H54 (cell line): ENCODE measurements at places on chromosomes 13 and 19.

DNA sequence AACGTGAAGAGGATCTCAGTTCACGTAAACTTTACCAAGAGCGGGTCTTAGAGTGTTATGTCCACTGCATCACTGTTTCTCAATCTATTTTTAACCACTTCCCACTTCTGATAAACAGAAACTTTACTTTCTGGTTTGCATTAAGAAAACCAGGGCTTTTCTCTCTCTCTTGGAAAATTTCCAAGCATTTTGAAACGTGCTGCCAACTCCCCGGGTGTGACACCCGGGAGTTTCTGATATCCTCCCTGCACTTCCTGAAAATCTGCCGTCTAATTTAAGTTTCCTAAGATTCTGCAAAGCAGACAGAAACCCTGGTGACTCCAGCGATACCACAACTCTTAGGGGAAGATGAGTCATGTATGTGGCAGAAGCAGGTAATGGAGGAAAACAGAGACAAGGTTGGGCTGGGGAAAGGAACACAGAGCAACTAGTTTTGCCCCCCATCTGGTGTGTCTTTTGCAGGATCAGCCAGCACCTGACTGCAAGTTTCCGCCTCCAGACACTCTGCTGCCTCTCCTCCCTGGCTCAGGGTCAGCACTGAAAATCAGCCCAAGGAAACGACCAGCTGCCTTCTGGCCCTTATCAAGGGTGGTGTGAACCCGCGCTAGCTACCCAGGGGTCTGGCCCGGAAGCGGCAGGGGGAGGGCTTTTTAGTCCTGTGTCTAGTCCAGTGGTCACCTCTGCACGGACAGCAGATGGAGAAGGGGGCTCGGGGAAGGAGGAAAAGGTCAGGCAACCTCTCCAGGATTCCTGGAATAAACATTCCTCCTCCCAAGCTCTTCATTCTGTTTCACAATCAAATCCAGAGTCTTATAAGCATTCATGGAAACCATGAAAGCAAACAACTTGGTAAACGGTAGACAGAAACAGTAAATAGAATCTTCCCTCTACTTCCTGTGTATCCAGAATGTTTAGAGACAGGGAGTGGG is 11.3 kb upstream of the FFAR2 start:
- peak; percentile 38 for DNase-seq

DNA sequence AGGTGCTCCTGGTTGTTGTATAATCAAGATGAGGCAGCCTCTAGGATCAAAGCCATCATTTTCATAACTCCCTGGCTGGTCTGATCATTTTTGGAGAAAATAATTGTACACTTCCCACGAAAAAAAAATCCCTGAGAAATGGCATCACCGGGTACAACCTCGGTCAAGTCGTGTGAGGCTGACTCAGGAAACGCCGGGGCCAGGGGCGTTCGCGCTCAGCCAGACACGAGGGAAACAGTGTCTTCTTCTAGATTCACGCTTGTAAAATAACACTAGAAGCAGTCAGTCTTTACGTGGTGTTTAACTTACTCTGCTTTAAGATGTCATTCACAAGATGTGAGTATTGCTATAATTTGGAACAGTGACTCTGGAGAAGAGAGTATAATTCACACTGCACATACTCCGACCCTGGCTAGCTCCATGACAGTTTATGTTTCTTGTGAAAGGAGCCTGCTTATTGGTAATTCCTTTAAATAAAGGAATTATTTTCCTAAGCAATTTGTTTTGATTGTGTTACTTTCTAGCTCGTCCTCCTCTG is 109.0 kb upstream of the SOX1 start:
- DNase-seq = no peak

GRCh38 chr13:84445776-84446175 is 563.5 kb upstream of the SLITRK1 start:
- DNase-seq = no peak

DNA sequence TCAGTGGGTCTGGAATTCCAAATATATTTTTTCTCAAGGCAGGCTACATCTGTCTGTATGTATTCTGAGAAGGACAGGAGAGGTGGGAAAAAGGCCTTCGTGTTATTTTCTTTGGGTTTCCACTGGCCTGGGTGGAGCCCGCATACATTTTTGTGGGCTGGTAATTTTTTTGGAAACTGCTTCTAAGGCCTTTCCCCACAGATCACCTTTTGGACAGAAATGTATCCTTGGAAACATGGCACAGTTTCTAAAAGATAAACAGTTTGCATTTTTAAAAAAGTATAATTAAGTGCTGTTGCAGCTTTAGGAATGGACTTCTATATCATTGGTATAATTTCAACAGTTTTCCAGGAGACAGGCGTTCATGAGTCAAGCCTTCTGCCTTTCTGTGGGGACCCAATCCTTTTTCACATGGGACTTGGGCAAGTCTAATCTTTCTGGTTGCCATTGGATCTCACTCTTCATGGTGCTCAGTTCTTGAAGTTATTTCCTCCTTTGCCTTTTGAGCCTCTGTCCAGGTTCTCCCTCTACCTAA is 8.9 kb downstream of the RFX2 start:
- no peak for DNase-seq

- DNase-seq = no peak
Observed at GRCh38 chr13:56736966-56737365, 403.8 kb upstream of the PRR20A start.

DNA sequence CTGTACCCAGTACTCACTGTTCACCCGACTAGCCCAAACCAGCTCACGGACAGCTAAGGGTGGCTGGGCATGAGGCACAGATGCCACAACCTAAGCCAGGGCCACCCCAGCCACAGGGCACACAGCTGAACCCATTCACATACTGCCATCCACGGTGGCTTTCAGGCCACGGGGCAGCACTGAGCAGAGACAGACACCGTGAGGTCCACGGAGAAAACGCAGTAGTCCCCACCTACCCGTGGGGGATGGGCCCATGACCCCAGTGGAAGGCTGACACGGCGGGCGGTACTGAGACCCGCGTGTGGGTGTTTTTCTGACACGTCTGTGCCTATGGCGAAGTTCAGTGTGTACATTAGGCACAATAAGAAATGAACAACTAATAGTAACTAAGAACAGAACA is 25.5 kb downstream of the IZUMO4 start:
- DNase-seq = no peak

DNA sequence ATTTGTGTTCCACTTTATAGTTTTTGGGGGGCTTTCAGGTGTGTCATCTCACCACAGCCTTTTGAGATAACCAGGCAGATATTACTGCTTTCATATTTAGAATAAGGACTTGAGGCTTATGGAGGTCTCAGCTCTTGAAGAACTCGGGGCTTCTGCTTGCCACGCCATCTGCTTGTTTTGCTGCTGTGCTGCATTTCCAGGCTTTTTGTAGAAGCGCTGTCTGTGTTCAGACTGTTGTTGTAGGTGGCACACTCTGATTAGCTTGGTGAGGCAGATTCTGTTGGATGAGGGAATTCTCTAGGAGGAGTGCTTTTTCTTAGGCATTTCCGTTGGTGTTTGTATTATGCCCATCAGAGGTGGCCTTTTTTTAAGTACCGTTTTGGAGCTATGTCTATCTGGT is 57.2 kb downstream of the WASF3 start:
- no peak for DNase-seq

DNA sequence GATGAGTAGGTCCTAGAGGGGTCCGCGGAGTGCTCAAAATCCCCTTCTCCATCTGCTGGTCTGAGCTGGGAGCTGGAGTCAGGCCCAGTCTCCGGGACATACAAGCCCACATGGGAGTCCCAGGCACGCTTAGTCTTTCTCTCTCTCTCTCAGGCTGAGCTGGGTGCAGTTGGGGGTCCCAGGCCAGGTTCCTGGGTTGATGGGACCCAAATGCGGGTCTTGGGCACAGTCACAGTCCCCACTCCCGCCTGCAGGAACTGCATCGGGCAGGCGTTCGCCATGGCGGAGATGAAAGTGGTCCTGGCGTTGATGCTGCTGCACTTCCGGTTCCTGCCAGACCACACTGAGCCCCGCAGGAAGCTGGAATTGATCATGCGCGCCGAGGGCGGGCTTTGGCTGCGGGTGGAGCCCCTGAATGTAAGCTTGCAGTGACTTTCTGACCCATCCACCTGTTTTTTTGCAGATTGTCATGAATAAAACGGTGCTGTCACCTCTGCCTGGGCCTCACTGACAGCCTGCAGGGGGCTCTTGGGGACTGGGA is 23.8 kb downstream of the CYP4F12 start:
- no peak for DNase-seq

DNA sequence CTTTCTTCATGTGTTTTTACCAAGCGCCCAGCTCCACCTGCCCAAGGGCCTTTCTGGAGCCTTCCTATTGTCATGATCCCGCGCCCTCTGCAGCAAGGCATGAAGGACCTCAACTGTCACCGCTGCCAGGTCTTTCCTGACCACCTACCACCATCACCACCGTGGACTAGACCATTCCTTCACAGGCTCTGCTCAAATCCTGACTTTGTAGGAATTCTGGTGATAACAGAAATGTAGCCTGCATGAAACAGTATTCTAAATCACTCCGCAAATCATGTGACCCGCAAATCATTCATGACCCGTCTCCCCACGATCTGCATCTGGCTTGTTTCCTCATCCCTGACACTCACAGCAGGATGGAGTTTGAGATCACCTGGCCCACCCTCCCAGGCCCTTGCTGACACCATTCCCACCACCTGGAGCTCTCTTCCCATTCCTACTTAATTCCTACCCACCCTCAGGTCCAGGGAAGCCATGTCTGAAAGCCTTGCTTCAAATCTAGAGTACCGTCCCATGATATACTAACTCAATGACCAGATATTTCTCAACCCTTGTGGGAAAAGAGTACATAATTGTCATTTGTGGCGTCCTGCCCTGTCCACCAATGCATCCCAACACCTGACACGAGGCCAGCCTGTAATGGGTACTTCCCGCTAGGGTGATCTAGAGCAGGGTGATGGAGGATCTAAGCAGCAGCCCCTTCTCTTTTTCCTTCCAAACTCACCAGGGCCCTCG is 1.3 kb downstream of the UBE2S start:
- DNase-seq = no peak

DNA sequence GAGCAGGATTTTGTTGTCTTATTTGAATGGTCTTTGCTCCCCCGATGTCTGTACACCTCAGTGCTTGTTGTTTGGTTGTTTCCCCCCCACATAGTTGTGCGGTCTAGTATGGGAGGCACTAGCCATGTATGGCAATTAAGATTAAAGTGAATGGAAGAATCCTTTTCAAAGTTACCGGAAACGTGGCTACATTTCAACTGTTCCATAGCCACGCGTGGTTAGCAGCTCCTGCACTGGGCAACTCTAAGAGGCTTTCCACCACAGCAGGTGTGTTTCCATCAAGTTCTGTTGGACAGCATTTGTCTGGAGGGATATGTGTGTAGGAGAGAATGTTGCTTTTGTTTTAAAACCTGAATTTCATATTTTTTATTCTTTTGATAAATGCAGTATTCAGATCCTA is 247.3 kb downstream of the GGACT start:
- no peak for DNase-seq

- DNase-seq = no peak
Observed at GRCh38 chr19:8074501-8074900, 21.9 kb downstream of the CCL25 start.

DNA sequence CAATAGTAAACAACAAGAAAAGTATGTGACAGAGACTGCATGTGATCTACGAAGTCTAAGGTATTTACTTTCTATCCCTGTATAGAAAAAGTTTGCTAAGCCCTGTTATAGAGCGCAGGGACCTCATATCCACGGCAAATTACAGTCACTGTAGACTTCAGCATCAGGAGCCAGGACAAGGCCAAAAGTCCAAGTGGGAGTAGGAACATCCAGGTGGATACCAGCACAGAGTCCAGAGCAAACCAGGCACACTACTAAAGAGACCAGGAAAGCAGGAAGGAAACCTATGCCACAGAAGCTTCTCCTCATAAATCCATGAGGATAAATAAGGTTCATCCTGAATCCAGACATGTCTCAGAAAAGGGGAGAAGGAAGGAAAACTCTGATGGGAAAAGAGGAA is 342.2 kb upstream of the HTR2A start:
- no peak for DNase-seq

DNA sequence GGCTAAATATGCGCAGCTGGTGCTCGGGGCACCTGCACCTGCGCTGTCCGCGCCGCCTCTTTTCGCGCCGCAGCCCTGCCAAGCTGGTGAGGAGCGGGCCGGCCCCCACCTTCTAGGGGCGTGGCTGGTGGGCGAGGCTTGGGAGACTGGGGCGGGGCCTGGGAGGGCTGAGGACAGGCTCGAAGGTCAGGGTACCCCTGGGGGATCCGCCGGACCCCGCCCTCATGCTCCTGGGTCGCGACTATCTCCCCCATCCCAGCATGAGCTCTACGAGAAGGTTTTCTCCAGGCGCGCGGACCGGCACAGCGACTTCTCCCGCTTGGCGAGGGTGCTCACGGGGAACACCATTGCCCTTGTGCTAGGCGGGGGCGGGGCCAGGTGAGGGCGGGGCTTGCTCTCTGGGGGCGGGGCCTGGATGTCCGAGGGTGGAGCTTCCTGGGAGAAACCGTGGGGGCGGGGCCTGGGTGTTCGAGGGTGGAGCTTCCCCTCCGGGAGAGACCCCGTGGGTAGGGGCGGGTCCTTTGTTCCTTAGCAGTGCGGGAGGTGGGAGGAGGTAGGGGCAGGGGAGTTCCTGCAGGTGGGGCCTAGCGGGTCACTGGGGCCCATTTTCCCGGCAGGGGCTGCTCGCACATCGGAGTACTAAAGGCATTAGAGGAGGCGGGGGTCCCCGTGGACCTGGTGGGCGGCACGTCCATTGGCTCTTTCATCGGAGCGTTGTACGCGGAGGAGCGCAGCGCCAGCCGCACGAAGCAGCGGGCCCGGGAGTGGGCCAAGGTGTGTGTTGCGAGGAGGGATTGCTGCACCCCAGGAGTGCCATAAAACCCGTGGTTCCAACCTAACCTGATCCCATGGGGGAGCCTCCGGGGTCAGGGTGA is 19.7 kb downstream of the PNPLA6 start:
- DNase-seq = no peak

GRCh38 chr13:29484796-29485195 is 110.7 kb downstream of the SLC7A1 start:
- no peak for DNase-seq

DNA sequence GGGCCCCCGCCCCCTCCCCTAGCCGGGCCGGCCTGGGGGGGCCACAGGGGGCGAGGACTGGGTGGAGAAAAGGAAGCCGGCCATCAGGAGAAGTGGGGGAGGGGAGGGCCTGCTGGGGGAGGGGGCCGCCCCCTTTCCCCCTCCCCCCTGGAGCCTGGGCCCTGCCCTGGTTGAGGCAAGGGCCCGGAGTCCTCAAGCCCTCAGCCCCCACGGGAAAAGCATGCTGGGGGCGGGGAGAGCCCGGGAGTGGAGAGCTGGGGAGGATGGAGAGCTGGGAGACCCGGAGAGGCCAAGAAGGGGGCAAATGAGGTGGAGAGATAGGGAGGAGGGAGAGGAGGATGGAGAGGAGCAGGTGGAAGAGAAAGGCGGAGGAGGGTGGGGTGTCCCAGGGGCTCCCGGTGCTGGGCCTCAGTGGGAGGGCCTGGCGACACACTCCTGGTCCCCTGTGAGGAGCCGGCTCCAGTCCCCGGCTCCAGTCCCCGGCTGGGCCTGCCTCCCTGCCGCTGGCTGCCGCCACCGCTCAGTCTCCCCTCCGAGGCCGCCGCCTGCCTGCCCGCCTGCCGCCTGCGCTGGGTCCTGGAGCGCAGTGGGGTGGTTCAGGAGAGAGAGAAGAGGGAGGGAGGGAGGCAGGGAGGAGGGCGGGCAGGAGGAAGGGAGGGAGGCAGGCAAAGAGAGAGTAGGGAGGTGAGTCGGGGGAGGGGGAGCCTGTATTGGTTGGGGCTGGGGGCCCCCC is at the start of gene GRIK5:
TSS of gene GRIK5 (minus strand) at position 588 of the 733 bp plus-strand sequence. CDS start 4,436 bp downstream, outside the sequence.
- no peak for DNase-seq
